Stimulated activated CD8-positive, alpha-beta memory T cell treated with anti-CD3 and anti-CD28 coated beads, Interleukin-7, amount 100 ng/mL, for 48 hours (primary cell): ENCODE measurements at places on chromosomes 4 and X.

- DNase-seq: no peak
Measured at GRCh38 chr4:26126994-26127393, 193.8 kb upstream of the RBPJ start.

- no peak for DNase-seq
Measured at GRCh38 chr4:40923316-40924095, 173.8 kb downstream of the NSUN7 start.

- no peak for DNase-seq
Measured at GRCh38 chr4:169397762-169398161, 127.0 kb upstream of the SH3RF1 start.

DNA sequence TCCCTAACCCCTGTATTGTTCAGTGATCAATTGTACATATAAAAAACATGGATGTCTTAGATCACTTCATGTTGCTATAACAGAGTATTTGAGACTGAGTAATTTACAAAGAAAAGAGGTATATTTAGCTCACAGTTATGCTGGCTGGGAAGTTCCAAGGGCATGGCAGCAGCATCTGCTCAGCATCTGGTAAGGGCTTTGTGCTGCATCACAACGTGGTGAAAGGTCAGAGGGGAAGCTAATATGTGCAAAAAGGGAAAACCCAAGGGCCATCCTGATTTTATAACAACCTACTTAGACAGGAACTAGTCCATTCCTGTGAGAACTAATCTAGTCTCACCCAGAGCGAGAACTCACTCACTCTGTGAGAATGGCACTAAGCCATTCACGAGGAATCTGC lies 128.2 kb upstream of the OTUD4 start:
- no peak for DNase-seq

- DNase-seq: no peak
Measured at GRCh38 chr4:176303938-176304337, 15.8 kb upstream of the SPCS3 start.

DNA sequence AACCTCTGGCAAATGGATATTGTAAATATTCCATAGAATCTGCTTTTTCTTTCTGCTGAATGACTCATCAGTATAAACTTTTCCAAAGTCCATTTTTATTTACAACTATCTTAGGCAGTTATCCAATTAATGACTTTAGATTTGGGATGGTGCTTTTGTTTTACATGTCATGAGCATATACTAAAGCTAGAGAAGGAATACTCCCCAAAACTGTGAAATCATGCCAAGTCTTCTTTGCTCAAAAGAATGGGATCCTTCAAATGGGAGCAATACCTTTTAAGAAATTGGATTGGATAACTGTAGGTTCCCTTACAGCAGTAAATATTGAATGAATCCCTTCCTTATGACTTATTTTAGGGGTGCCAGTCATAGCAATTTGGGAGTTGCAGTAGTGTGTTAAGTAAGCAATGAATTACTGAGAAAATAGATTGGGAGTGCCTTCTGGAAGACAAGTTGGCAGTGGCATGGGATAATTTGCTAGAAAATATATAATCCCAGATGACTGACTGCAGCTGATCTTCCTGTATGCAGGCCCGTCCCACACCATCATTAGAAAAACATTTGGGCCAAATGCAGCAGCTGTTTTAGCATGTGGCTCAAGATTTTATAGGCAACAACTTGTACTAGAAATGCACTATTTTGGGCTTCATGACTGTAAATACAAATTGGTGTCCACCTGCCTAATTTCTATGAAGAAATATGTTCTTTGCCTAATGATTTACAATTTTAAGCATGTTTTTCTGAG lies 2.8 kb downstream of the TMPRSS11D start:
- DNase-seq: no peak

DNA sequence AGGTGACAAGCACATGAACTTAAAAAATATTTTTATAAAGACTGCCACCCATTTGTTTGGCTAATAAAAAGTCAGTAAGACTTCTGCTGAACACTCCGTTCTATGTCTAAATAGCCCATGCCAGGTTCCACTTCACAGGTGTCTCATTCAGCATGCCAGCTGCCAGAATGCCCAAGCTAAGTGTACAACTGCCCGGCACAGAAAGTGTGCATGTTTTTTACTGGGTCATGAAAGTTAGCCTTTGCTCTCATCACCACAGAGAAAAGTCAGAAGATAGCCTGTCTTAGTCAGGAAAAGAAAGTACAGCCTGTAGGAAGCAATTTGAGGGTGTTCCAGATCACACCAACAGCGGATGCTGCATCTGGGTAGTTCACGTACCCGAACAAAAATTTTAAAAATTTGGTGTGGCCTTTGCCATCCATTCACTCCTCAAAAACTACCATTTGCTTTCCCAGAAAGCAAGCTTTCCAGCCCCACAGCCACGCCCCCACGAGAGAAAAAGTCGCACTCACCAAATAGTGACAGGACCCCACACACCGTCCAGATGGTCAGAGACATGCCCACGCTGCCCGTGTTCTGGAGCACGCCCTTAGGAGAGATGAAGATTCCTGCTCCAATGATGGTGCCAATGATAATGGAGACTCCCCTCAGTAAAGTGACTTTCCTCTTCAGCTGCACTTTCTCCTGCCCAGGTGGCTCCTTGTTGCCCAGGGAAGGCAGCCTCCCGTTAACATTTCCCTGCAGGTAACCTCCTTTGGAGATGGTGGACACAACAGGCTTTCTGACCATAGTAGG lies 671 bp downstream of the SLC7A11 start:
- no peak for DNase-seq

DNA sequence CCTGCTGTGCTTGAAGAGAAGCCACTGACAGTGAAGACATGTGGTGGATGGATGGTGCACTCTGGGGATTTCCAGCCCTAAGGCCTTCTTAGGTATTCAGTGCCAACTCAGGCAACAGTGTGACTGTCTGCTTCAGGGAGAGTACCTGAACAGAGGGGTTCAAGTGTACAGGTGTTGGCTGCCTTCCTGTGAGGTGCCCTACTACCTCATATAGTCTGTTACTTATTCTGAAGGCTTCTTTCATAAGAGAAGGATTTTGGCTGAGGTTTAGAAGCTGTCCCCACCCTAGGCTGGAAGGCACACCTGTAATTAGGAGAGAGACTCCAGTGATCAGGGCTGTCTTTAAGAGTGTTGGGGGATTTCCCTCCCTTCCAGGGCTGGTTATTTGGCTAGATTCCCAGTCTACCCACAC lies 1.8 kb downstream of the FTHL17 start:
- no peak for DNase-seq

- DNase-seq: no peak
Measured at GRCh38 chrX:13669246-13669737, 16.4 kb downstream of the TCEANC start.

DNA sequence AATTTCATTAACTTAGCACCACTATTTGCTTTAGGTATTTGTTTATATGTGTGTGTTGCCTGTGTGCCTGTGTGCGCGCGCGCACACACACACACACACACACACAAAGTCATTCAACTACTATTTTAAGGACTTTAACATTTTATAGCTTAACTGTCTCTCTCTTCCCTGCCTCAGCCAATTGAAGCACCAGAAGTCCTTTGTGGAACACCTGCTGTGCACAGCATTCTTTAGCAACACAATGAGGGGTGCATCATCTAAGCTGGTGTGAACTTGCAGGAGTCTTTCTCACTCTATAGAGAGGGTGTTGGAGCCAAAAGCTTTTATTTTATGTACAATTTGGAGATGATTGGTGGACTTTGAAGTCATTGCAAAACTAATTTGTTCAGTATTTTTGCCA lies 31.3 kb downstream of the SLIT2 start:
- DNase-seq: no peak

- no peak for DNase-seq
Measured at GRCh38 chr4:13529128-13529919, 15.0 kb downstream of the NKX3-2 start.

GRCh38 chr4:23838131-23838530 lies 51.7 kb downstream of the PPARGC1A start:
- DNase-seq: no peak

DNA sequence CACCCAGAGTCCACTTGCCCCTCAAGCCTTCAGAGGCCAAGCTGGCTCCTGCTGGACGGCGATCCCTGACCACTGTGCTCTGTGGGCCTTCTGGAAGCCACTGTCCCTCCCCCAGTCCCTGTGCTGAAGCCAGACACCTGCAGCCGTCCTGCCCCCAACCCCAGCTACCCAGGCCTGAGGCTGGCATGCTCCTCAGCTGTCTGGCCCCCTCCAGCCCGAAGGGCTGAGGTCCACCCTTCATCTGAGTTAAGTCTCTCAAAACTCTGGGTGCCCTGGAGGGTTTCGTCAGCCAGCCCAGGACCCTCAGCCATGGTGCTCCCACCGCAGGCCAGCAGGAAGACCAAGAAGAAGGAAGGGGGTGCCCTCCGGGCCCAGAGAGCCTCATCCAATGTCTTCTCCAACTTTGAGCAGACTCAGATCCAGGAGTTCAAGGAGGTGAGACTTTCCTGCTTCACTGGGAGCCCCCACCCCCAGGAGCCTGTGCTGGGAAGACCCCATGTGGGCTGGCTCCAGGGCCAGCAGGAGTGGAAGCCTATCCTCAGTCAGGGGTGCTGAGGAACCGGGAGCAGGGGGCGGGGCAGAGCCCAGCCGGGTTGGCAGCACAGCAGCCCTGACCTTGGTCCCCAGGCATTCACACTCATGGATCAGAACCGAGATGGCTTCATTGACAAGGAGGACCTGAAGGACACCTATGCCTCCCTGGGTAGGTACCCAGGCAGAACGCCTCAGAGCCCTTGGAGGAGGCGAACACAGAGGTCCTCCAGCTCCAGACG lies 4.2 kb downstream of the MYL5 start:
- DNase-seq: no peak

- DNase-seq: no peak
Measured at GRCh38 chr4:93749292-93749761, 79.2 kb upstream of the ATOH1 start.

- no peak for DNase-seq
Measured at GRCh38 chrX:36087366-36087765, 167.8 kb downstream of the CFAP47 start.

GRCh38 chrX:136731207-136731782 lies 49.4 kb downstream of the ARHGEF6 start:
- DNase-seq: no peak

GRCh38 chr4:151034829-151035228 lies 19.7 kb upstream of the LRBA start:
- DNase-seq: no peak

DNA sequence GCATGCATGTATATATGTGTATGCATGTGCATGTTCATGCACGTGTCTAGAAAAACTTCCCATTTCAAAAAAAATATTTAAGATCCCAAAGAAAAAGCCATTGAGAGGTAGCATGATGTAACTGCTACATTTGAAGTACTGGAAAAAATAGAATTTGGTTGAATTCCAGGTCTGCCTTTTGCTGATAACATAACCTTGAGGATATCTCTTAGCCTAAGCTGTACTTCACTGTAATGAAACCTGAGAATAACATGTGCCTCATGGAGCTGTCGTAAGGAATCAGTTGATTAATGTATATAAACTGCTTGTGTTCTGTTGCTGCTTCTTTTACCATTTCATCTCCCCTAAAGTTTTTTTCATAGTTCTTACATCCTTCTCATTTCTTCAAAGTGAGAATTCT lies 351.8 kb downstream of the GRIA2 start:
- DNase-seq: no peak

- no peak for DNase-seq
Measured at GRCh38 chr4:2485956-2486355, 17.1 kb downstream of the RNF4 start.

GRCh38 chr4:168496834-168497233 lies at the start of gene PALLD:
Gene PALLD, plus strand, starts transcription at chr4:168497052.
- DNase-seq: no peak

- no peak for DNase-seq
Measured at GRCh38 chrX:31123335-31123734, 51.5 kb upstream of the FTHL17 start.

DNA sequence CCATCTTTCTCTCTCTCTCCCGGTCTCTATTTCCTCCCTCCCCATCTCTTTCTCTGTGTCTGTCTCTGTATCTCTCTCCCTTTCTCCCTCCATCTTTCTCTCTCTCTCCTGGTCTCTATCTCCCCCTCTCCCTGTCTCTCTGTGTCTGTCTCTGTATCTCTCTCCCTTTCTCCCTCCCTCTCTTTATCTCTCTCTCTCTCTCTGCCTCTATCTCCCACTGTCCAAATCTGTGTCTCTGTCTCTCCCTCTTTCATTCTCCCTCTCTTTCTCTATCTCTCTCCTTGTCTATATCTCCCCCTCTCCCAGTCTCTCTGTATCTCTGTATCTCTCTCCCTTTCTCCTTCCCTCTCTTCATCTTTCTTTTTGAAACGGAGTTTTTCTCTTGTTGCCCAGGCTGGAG lies 23.6 kb downstream of the IL3RA start:
- DNase-seq: no peak

DNA sequence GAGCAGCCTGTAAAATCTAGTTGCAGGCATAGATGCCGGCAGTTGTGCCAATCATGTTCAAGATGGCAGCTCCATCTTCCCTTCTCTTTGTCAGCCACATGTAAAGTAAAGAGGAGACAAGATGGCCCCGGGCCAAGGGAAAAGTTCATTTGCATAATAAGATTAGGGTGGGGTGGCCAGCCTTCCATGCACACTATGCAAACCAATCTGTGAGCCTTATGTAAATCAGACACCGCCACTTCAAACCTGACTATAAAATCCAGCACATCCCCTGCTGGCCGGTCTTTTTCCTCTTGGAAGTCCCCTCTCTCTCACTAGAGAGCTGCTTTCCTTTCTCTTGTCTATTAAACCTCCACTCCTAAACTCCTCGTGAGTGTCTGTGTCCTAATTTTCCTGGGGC lies 78.9 kb upstream of the CBR4 start:
- DNase-seq: no peak

GRCh38 chrX:110123331-110123782 lies 120.4 kb downstream of the TMEM164 start:
- DNase-seq: no peak

GRCh38 chrX:11426712-11427452 lies 133.7 kb downstream of the AMELX start:
- no peak for DNase-seq

DNA sequence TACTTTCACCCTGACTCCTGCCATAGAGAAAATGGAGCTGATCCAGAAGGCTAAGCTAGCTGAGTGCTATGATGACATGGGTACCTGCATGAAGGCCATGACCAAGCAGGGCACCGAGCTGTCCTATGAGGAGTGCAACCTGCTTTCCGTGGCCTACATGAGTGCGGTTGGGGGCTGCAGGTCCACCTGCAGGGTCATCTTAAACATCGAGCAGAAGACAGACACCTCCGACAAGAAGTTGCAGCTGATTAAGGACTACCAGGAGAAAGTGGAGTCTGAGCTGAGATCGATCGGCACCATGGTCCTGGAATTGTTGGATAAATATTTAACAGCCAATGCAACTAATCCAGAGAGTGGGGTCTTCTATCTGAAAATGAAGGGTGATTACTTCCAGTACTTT lies 438.0 kb downstream of the TMA16 start:
- DNase-seq: no peak

DNA sequence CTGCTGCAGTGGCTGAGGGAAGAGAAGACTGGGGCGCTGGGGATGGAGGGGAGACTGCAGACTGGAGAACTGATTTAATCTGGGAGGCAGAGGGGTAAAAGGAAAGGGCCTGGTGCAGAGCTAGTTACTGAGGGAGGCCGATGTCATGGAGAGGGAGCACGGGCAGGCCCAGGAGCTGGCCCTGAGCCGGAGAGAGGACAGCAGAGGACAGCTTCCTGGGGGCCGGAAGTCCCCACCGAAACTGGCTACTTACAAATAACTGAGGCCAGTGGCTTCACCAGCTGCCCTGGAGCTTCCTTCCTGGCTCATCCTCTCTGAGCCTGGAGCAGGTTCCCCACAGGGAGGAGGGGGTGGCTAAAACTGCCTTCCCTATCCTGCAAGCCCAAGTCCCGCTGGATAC lies 26.9 kb downstream of the NSG1 start:
- no peak for DNase-seq

GRCh38 chr4:142463206-142463605 lies 382.9 kb downstream of the INPP4B start:
- no peak for DNase-seq
